ENCODE measurements at places on chromosomes 16 and 17. TPM values are rescaled to one million over a fixed set of nuclear protein-coding genes. Genes with fewer than 3 reads are reported as not detected.

DNA sequence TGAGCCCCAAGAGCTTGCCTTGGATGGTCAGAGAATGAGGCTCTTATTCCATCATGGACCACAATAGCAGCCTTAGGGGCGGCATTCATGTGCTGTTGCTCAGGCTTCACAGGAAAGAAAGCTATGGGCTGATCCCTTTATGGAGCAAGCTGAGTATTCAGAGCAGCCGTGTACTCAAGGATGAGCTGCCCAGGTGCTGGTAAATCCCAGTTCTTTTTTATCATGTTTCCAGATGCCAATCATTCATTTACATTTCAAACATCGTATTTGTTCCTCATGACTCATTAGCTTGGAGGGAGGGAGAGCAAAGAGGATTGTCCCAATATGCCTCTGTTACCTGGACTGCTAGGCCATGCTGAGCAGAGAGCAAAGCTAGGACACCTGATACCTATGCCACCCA lies 475.7 kb downstream of the SHISA9 start:
- no peak for DNase-seq

HOXB7 gene
- total RNA-seq: 1.3 TPM

DNA sequence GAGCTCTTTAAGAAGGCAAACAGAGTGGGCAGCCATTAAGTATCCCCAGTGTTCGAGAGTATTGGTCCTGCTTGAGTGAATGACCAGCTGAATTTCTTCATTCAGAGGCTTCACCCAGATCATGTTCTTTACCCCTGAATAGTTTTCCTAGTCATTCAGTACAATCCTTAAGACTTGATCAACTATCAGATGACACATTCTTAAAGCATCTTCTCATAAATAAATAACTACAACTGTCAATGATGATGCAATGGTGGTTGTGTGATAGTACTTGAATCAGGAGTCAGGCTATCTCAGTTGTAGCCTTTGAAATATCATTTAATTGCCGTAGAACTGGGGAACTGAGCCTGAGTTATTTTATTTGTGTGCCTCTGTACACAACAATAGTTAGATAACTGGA lies 416.8 kb upstream of the CCL2 start:
- no peak for DNase-seq

- DNase-seq: no peak
These were observed 590.6 kb downstream of the MAF start for GRCh38 chr16:79009896-79010295.

DNA sequence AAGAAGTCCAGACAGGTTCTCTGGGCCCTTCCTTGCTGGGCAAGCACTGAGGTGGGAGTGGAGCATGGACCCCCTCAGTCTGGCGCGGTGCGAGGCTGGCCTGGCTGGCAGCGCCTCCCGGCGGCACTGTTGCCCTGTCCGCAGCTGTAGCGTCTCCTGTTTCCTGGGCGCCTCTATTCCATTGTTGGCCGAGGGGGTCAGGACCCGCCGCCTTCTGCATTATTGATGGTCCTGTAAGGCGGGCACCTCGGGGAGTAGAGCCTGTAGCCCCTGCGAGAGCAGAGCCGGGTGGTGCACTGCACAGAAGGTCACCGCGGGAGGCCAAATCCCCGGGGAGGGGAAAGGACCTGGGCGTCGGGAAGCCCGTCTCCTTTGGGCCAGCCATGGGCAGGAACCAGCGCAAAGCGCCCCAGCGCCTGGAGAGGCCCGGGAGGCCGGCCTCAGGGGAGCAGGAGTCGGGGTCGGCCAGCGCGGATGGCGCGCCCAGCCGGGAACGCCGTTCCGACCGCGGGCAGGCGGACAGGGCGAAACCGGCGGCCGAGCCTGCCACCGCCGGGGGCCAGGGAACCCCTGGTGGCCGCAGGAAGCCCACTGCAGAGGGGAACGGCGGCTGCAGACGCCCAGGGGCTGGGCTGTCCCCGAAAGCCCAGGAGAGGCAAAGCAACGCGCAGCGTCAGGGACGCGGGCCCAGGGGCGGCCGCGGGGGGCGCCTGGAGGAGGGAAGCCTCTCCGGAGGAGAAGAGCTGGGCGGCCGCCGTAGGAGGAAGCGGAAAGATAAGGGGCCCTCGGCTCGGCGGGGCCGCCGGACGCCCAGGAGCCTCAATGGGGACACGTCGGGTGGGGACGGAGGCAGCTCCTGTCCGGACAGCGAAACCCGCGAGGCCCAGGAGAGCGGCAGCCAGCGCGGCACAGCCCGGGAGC lies at the start of gene MYO15B:
MYO15B (plus strand) TSS at position 126 of the 921 bp plus-strand sequence; CDS start at position 384, 258 bp downstream.
- DNase-seq: peak; percentile 29

- no peak for DNase-seq
These were observed 12.9 kb downstream of the AKAP1 start for GRCh38 chr17:57097832-57098421.

DNA sequence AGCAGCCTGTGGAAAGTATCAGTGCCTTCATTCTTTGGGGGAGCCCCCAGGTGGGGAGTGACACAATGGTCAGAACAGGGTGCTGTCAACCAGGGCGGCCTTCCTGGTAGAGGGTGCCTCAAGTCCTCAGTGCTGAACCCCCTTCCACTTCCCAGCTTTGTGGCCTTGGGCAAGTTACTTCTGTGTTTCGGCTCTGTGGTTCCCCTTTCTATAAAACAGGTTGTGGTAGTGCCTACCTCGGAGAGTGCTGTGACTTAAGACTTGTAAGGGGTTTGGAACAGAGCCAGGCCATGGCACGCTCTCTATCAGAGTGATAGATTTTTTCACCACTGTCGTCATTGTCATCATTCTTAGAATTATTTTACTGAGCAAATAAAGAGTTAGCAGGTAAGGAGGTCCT lies 141.1 kb downstream of the CCDC182 start:
- DNase-seq: no peak

DNA sequence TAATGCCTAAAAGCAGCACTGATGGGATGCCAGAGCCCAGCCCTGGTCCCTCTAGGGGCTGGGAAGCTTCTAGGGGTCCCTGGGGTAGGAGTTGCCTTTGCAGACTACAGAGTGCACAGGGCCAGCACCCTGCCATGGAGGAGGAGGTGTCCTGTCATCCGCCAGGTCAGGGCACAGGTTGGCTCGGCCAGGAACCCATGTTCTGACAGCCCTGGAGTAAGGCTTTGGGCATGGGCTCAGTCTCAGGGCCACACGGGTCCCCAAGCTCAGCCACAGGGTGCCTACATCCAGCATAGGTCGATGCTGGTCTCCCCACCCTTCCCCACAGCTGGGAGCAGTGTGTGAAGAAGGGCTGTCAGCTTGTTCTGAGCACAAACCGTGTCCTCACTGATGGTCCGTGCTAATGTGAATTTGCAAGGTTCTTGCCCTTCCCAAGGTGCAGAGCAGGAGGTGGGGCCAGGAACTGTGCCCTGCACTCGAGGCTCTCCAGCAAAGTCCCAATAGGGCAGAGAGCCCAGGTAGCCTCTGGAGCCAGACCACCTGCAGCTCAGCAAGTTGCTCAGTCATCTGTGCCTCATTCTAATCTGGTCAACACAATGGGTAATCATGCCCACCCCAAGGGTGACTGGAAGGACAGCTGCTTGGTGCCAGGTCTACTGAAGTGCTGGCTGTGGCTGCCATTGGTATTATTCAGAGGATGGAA lies 72.8 kb downstream of the AMFR start:
- peak; percentile 62 for DNase-seq

DNA sequence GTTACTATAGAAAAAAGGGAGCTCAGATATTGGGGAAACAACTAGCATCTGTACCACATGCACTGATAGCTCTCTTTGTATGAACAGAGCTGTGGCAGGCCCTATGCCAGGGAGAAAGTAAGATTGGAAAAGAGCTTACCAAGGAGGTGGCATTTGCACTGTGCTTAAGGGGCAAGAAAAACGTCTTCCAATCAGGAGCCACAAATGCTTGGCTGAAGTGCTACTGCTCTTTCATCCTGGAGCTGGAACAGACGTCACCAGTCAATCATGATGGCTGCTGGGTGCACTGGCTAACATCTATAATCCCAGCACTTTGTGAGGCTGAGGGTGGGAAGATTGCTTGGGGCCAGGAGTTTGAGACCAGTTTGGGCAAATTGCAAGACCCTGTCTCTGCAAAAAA lies 218.5 kb downstream of the SEC14L1 start:
- DNase-seq: peak; percentile 23

DNA sequence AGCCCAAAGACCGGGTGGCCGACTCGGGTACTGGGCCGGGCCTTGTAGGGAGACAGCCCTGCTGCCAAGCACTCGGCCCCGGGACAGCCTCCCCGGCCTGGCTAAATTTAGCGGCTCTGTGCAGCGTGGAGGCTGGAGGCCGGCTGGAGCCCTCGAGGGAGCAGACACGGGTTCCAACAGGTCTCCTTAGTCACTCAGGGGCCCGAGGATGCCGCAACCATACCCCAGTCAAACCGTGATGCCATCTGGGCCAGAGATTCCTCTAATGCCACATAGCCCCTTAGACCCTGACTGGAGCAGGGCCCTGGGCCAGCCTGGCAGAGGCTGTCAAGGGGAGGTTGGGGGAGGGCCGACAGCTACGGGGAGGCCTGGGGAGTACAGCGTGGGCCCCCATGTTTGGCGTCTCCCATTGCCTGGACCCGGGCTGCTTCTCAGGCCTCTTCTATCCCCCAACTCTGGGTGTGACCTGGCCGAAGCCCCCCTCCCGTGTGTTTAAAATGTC lies 2.9 kb upstream of the P2RX1 start:
- DNase-seq: no peak

CLEC19A gene
- not detected for total RNA-seq

DNA sequence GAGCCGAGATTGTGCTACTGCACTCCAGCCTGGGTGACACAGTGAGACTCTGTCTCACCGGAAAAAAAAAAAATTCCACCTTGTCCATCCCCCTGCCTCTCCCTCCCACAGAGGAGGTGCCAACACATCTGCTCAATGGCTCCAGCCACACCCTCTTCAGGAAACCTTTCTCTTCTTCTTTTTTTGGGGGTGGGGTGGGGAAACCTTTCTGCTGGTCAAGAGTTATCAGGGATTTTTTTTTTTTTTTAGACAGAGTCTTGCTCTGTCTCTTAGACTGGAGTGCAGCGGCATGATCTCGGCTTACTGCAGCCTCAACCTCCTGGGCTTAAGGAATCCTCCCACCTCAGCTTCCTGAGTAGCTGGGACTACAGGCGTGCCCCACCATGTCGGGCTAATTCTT lies 18.7 kb downstream of the TNS4 start:
- DNase-seq: no peak

Data from lower leg skin (tissue), 4 donors.